ENCODE measurements at places on chromosomes 16 and 17.

GRCh38 chr17:55661963-55662834, 60.5 kb downstream of the TMEM100 start:
- no peak for DNase-seq

GRCh38 chr16:17386229-17386628, 84.5 kb downstream of the XYLT1 start:
- DNase-seq: no peak

DNA sequence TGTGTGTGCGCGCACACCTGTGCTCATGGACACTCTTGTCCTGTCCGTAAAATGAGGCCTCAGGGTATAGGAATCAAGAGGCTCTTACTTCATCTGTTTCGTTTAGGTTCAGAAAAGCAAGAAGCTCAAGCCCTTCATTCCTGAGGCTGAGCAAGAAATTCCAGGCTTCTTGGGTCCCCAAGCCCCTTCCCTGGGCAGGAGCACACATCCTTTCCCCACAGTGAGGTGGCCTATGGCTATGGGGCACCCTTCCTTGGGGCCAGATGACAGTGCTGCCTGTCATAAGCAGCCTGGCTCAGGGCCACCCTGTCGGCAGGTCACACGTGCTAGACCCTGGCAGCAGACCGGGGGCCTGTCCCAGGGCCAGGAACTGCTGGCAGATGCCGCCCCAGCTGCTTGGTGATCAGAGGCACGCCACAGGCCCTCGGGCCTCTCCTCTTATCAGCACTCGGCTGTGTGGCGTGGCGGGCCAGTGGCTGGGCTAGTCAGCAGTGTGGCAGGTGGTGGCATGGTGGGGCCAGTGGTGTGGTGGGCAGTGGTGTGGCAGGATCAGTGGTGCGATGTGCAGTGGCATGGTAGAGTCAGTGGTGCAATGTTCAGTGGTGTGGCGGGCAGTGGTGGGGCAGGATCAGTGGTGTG, 50.2 kb downstream of the NKD1 start:
- no peak for DNase-seq

- peak; percentile 83 for DNase-seq
Observed at GRCh38 chr16:84952335-84953189, 58.8 kb downstream of the ZDHHC7 start.

GRCh38 chr17:79667746-79668145, 56.9 kb upstream of the RBFOX3 start:
- DNase-seq: no peak

DNA sequence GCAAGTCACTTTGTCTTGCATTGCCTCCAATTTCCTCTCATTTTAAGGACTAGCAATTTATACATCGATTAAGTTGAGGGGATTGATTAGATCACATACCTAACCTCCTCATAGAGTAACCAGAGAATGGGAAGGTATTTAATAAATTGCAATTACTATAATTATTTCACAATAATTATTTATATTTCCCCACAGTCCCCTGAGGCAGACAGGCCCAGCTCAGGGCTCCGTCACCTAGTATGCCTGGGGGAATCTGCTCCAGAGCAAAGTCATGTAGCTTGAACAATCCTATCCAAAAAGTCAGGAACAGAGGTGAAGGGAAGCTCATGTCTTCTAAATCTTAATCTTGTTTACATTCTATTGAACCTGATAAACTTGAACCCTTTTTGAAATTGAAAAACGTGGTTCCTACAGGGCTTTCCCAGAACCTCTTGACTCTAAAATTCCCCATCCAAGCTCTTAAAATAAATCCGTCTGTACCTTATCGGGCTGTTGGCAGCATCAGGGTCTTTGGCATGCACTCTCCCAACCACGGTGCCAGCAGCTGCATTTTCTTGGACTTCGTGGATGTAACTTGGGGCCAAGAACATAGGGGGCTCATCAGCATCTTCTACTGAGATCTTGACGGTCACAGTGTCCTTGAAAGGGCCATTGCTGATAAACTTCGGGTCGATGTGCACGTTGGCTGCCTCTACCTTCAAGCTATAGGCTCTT, 140.1 kb downstream of the CDH11 start:
- DNase-seq: no peak

DNA sequence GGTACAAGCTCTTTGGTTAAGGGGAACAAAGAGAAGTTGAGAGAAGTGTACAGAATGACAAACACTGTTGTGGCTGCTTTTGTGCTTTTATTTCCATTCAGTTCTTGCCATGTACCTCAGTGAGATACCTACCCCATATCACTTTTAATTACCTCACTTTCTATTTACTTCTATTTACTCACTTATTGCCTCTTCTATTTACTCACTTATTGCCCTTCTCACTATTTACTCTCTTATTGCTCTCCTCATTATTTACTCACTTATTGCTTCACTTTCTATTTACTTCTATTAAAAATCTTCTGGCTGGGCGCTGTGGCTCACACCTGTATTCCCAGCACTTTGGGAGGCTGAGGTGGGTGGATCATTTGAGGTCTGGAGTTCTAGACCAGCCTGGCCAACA, 41.9 kb downstream of the MBTD1 start:
- no peak for DNase-seq

GRCh38 chr16:12474806-12475410, 328.8 kb downstream of the CPPED1 start:
- no peak for DNase-seq

- DNase-seq: no peak
Observed at GRCh38 chr17:71180801-71181385, 939.9 kb upstream of the SOX9 start.

GRCh38 chr16:24984101-24984500, 31.1 kb downstream of the ARHGAP17 start:
- no peak for DNase-seq

DNA sequence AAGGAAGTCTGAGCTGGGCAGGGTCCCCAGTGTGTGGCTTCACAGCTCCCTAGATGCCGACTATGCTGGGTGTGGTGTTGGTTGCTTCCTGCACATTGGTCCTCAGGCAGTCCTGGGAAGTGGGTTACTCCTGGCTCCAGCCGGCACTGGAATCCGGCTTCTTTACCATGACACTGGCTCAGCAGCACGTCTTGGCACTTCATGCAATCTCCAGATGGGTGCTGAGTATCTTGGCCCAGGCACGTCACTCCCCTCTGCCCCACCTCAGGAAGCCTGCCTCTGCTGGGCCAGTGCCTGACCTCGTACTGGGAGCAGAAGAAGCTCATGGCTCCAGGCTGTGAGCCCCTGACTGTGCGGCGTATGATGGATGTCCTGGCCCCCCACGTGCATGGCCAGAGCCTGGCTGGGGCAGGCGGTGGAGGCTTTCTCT, 24.5 kb downstream of the FCSK start:
- no peak for DNase-seq

DNA sequence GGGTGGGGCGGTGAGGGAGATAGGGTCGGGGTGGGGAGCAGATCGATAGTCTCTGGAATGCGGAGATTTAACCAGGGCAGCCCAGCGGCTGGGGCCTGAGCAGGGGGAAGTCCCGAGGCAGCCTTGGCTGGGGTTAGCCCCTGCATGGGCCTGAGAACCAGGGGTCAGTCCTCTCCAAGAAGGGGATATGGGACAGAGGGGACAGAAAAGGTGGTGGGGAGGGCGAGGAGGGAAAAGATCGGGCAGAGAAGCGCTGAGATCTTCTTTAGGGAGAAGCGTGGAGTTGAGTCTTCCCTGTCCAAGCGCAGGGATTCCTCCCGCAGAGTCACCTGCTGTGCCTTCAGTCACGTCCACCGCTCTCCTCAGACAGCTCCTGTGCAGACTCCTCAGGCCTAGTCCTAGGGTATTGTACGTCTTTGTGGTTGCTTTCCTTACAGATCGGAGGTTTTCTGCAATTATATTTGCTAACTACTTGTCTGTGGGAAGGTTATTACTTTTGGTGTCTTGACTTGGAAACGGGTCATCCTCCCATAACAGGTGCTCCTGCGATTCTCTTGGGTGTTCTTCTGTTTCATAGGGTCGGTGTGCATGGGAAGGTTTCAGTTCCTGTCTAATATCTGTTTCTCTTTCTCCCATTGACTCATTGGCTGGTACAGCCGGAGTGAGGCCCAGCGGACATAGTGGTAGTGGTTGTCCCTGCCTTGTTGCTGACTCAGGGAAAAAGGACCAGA, 952 bp downstream of the CD300A start:
- DNase-seq: peak; percentile 37

DNA sequence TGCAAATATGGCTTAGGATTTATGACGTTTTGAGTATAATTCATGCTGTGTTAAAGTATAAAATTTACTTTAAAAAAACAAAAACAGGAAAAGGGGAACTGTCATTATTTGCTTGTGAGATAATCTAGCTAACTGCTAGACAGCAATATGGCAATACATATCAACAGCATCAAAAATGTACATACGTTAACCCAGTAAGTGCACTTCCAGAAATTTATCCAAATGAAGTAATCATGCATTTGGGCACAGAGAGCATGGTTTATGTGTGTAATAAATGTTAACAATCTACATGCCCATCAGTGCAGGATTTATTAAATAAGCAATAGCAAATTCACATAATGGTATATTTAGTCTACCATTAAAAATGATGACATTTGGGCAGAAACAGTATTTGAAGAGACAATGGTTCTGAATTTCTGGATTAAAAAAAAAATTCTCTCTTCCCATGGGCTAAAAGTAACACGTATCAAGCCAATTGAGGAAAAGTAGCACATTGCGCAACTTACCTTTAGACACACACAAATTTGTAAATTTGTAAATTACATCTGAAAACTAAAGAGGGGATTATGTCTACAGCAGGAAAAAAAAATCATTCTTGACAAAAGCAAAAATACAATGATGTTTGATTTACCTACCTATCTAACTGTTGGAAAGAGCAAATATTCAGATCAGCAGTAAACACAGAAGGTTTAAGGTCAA, 80.2 kb downstream of the CACNG1 start:
- DNase-seq: no peak

GRCh38 chr17:1315891-1316403, 36.5 kb downstream of the TRARG1 start:
- no peak for DNase-seq

DNA sequence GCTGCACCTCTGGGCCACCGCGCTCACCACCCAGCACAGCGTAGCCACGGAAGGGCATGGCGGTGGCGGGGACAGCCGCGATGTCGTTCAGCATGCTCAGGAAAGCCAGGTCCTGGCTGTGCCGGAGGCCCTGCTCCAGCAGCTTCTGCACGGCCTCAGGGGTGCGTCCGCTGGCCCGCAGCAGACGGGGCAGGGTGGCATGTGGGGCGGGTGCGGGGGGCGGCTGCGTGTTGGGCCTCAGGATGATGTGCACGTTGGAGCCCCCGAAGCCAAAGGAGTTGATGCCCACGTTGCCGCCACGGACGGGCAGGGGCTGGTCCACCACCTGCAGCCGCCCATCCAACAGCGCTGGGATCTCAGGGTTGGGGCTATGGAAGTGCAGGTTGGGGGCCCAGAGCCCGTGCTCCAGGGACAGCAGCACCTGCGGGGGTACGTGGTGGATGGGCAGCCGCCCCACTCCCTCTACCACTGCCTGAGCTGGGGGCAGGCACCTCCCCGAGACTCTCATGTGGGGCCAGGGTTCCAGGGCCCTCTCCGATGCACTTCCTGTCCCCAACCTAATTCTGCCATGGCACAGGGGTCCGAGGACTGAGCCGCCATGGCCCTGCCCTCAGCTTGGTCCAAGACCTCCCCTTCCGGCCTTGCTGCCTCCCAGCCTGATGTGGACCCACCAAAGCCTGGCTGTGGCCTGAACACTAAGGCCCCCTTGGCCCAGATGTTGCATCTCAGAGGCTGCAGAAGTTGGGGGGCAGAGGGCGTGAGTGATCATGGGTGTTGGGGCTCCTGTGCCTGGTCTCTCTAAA, 6.6 kb downstream of the FASN start:
- no peak for DNase-seq

GRCh38 chr16:86214326-86215232, 295.7 kb upstream of the FOXF1 start:
- no peak for DNase-seq

DNA sequence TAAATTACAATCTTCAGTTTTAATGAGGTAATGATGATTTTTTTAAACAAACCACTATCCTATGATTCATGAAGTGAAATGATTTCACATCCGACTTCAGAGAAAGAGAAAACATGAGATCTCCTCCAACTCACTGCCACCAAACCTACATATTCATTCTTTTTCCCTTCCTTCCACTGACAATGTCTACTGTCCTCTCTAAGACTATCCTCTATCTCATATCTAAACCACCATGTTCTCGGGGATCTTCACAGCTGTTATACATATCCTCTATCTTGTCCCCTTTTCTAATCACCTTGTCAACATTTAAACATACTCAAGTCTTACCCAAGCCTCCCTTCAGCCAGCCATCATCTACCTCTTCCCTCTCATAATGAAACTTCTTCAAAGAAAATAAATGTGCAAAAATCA, 53.5 kb downstream of the SMURF2 start:
- no peak for DNase-seq

- no peak for DNase-seq
Observed at GRCh38 chr16:53809088-53809932, 105.4 kb downstream of the FTO start.

- DNase-seq: no peak
Observed at GRCh38 chr16:65289022-65289421, 167.2 kb upstream of the CDH11 start.

GRCh38 chr17:2346475-2346874, 9.2 kb downstream of the SGSM2 start:
- no peak for DNase-seq

DNA sequence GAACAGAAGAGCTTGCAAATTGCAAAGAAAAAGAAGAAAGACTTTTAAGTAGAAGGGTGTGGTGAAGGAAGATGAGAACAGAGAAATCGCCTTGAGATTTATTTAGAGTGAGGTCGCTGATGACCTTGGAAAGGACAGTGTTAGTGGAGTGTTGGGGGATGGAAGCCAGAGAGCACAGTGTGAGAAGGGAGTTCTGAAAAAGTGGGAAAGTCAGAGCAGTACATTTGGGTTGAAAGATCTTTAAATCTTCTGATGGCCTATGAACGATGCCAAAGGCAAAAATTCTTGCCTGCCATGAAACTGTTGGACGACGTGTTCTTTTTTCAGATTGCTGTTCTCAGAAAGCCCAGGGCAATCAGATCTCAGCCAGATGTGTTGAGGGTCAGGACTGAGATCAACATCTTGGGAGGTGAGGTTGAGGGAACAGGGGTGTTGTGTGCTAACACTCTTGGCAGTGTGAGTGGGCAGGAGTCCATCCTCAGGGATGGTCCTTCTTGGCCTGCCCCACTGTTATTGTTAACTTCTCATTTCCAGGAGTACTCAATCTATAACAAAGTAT, 330.1 kb downstream of the MAP2K6 start:
- no peak for DNase-seq

GRCh38 chr17:77881545-77881944, 77.0 kb upstream of the TNRC6C start:
- peak; percentile 76 for DNase-seq

GRCh38 chr16:46884513-46885293, 541 bp downstream of the GPT2 start:
- DNase-seq: no peak

GRCh38 chr17:52892334-52892733, 733.8 kb upstream of the CA10 start:
- no peak for DNase-seq
